ENCODE measurements at places on chromosomes 6 and 20.

DNA sequence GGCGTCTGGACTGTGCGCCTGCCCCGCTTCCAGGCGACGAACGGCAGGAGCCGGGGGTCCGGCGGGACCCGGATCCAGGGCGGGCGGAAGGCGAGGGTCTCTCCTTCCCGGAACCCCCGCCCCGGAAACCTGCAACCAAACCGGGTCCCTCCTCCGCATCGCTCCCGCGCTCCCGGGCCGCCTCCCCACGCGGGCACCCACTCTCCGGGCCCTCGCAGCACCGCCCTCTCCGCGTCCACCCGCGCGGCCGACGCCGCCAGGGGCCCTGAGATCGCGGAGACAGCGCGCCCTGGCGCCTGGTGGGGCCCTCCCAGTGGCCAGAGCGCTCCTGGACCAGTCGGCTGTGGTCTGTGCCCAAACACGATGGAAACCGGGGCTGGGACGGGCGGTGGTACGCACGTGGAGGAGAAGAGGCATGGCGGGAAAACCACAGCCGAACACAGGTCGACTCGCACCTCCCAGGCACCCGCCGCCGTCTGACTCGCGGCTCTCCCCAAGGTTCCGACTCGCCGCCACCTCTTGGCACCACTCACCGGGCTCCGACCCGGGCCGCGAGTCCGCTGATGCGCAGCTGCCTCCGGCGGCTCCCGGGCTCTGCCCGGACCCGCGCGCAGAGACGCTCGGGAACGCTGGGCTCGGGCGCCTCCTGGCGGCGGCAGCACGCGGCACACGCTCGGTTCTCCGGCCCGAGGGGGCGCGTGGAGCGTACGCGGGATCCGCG is 7.9 kb downstream of the NKX2-2 start:
- peak; percentile 69 for DNase-seq

DNA sequence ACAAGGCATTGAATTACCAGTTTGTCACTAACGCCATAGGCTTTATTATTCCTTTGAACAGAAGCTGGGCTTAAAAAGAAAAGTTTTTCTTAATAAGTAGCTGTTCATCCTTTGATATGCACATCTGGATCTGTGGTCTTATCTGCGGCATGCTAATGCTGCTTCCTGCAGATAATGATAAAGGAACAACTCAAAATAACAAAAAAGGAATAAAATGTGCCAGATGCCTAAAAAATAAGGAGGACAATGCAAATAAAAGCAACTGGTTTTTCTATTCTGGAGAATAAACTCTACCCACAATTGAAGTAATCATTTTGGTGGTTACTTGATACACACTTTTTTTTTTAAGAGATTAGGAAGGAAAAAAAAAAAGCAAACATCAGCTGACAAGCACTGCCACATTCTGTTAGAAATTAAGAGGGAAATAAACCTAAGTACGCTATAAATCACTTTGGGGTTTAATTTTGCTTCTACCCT is 156.8 kb upstream of the SALL4 start:
- DNase-seq = no peak

DNA sequence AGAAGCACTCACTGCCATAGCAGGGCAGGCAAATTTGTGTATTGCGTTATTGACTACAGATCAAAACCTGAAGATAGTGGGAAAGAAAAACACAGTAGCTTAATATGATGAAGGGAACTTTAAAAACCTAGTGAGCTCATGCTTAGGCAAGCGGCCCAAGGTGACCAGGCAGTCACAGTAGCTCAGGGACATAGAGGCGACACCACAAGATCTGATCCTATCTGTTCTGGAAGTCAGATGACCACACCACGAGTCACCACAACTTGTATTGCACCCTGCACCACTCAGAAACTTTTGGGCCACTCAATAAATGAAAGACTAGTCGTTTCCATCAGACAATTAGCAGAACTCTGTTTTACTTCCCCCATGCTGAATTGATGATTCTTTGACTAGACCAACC is 4.9 kb downstream of the CLIC5 start:
- DNase-seq = no peak

DNA sequence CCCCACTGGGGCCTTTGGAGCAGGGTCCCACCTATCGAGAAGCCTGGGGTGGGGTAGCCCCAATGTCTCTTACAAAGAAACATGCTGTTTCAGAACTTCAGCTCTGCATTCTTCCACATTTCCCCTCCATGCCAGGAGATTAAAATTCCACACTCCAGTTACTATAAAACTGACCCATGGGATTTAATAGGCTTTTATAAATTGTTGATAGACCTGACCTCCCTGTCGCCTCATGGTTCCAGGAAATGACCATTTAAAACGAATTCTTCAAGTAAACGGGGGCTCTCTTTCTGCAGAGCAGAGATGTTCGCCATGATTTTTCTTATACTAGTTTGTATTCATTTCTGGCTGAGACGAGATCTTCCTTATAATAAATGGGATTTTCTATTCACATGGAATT is 19.3 kb downstream of the RIN2 start:
- DNase-seq = no peak

DNA sequence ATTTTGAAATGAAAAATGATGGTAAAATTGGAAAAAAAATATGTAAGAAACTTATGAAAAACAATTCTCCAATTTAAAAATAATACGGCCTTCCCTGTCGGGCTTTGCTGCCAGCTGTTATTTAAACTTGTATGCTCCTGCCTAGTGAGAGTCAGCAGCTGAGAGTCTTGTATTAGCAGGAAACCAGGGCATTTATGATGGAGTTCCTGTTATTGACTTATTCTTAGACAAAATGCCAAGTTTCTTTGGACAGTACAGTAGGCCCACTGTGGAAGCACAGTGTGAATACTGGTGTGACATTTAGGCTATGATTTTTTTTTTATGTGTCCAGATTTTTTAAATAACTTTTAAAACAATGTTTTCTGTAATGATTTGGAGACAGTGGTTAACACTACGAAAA is 42.1 kb downstream of the GMDS start:
- no peak for DNase-seq

GRCh38 chr6:142322504-142323198 is 20.8 kb downstream of the ADGRG6 start:
- no peak for DNase-seq

- DNase-seq = no peak
Measured at GRCh38 chr20:24741493-24742072, 207.5 kb upstream of the CST7 start.

All from activated naive CD4-positive, alpha-beta T cell treated with anti-CD3 and anti-CD28 coated beads, Interleukin-2, amount 10 ng/mL, durations not matched to agents 7 days and 5 days (primary cell).